Pancreas (tissue), 10 donors: ENCODE measurements at places on chromosomes 6 and 20. TPM values are rescaled to one million over a fixed set of nuclear protein-coding genes. Genes with fewer than 3 reads are reported as not detected.

Gene GCNT2
- polyA plus RNA-seq = 1.5 TPM

Gene GJA10
- not detected for polyA plus RNA-seq

DNA sequence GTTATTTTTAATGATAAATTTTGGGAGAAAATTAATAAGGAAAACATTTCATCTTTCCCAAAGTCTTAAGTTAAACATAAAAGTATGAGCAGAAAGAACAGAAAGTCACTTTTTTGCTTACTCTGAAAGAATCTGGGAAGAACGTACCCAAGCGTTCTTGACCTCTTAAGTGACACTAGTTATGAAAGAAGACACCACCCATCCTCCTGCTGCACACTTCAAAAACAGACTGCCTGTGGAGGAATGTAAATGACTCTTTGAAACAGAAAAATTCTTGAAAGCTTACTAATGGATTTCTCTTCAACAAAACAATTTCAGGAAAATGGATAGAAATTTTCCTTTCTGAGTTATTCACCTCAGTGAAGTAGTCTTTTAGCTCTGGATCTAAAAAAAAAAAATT is 227.7 kb downstream of the MEI4 start:
- H3K27me3 ChIP-seq = no peaks in the 10 kb centered on the region
- H3K36me3 ChIP-seq = no peaks in the 10 kb centered on the region
- no peak for DNase-seq
- H3K4me1 ChIP-seq = no peaks in the 10 kb centered on the region

DNA sequence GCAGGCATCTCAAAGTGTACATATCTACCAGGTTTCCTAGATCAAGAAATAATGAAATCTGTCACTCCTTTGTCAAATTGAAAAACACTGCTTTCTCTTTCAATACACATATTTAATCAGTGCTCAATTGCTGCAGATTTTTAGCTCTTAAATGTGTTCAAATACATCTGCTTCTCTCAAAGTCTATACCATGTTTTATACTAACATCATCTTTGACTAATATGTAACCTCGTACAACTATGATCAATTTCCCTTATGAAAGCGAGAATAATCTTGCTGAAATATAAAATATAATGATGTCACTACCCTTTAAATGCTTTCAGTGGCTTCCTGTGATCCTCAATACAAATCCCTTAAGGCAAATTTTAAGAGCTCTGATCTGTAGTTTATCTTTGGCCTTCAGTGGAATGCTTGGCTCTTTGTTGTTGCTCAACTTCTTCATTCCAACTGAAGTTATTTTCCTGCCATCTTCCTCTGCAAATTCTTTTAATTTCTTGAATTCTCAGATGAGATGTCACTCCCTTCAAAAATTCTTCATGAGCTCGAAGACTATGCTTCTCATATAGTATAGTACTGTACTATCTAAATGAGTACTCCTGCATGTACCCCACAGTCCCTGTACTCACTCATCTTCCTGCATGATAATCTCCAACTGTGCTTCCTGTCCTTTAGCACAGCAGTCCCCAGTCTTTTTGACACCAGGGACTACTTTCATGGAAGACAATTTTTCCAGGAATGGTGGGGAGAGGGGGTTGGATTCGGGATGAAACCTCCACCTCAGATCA is 545.1 kb upstream of the GJE1 start:
- H3K36me3 ChIP-seq = no peaks in the 10 kb centered on the region
- H3K27ac ChIP-seq = no peak overlapping the region
- H3K27me3 ChIP-seq = no peaks in the 10 kb centered on the region
- no peaks in the 10 kb centered on the region for H3K4me1 ChIP-seq
- DNase-seq = no peak

- no peak overlapping the region for H3K27ac ChIP-seq
- peak; percentile 66 for DNase-seq
- no peaks in the 10 kb centered on the region for H3K36me3 ChIP-seq
Measured at GRCh38 chr20:50120935-50121693, 8.2 kb upstream of the UBE2V1 start.

- peaks cover 34% of the 10 kb centered on the region for H3K4me1 ChIP-seq
- H3K36me3 ChIP-seq = no peaks in the 10 kb centered on the region
- no peak overlapping the region for H3K4me3 ChIP-seq
- DNase-seq = peak; percentile 52
Measured at GRCh38 chr20:5786930-5787795, 37.0 kb downstream of the SHLD1 start.

GRCh38 chr20:60494476-60494875 is 536.3 kb downstream of the CDH26 start:
- DNase-seq = no peak
- no peak overlapping the region for H3K4me3 ChIP-seq
- H3K27me3 ChIP-seq = no peaks in the 10 kb centered on the region
- no peaks in the 10 kb centered on the region for H3K36me3 ChIP-seq
- H3K27ac ChIP-seq = no peak overlapping the region
- no peaks in the 10 kb centered on the region for H3K4me1 ChIP-seq

GRCh38 chr6:118758946-118759345 is 107.6 kb upstream of the CEP85L start:
- DNase-seq = no peak
- H3K4me3 ChIP-seq = no peak overlapping the region
- H3K27ac ChIP-seq = no peak overlapping the region
- no peaks in the 10 kb centered on the region for H3K4me1 ChIP-seq

GRCh38 chr20:21706261-21707195 is 1.1 kb downstream of the PAX1 start:
- H3K4me1 ChIP-seq = no peaks in the 10 kb centered on the region
- H3K27ac ChIP-seq = no peak overlapping the region
- DNase-seq = no peak
- no peaks in the 10 kb centered on the region for H3K27me3 ChIP-seq
- no peaks in the 10 kb centered on the region for H3K36me3 ChIP-seq

DNA sequence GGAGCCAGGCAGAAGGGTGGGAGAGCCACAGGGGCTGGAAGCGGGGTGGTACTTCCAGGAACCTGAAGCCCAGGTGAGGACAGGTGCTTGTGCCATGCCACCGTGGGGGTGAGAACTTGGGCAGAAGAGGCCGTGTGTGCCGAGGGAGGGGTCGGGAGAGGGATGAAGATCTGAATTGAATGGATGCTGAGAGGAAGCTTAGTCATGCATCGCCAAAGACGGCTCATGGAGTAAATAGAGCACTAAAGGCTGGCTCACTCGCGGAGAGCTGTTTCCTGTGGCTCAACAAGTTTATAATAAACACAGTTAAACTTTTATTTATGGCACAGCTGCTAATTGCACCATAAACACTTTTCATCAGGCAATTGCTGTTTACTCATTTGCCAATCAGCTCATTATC is 21.7 kb upstream of the MYT1 start:
- H3K4me1 ChIP-seq = no peaks in the 10 kb centered on the region
- H3K4me3 ChIP-seq = no peak overlapping the region
- H3K27me3 ChIP-seq = no peaks in the 10 kb centered on the region
